ENCODE measurements at places on chromosomes 2 and 18.
A peak's percentile ranks its signal among the peaks of the same experiment; 100 is the strongest.

- DNase-seq, result no peak
Observed at GRCh38 chr2:86272111-86272510, 65.3 kb downstream of the REEP1 start.

GRCh38 chr18:54151376-54151775 is 73.1 kb downstream of the MBD2 start:
- no peak for DNase-seq

GRCh38 chr2:15408759-15409158 is 152.4 kb downstream of the NBAS start:
- DNase-seq, result no peak

DNA sequence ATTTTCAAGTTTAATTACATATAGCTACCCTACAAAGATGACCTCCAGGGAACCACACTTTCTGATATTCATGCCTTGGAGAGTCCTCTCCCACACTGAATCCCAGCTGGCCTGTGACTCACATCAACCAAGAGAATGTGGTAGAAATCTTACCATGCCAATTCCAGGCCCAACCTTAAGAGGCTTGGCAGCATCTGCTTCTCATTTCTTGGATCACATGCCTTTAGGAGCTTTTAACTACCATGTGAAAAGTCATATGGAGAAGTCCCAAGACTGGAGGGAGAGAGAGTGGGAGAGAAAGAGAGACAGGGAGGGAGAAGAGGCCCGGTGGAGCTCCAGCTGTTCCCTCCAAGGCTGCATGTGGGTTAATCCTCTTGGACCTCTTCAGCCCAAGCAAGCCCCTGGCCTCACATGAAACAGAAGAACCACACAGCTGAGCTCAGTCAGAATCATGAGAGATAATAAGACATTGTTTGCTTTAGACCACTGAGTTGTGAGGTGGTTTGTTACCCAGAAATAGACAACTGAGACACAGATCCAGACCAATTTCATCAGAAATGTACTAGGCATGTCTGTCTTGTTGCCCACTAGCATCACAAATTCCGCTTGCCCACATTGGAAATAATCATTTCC is 190.7 kb downstream of the MTCL1 start:
- no peak for DNase-seq

DNA sequence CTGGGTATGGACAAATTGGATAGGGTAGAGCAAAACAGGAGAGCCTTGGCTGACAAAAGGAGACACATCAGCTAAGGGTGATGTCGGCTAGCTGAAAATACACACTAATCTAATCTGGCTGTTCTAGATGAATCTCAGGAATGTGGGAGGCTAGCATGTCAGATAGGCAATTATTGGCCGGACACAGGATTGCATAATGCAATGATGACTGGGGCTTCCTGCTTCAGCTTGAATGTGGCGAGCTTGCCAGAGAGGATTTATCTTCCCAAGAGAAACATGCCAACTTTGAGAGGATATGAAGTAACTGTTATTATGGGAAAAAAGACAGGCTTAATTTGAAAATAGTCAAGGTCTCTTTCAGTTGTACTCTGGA is 102.4 kb downstream of the TRIB2 start:
- peak; percentile 67 for DNase-seq

Data from psoas muscle (tissue), 8 donors.